ENCODE measurements at places on chromosomes 4 and X.

GRCh38 chr4:153025406-153025805 is 89.3 kb downstream of the FHDC1 start:
- DNase-seq = no peak

DNA sequence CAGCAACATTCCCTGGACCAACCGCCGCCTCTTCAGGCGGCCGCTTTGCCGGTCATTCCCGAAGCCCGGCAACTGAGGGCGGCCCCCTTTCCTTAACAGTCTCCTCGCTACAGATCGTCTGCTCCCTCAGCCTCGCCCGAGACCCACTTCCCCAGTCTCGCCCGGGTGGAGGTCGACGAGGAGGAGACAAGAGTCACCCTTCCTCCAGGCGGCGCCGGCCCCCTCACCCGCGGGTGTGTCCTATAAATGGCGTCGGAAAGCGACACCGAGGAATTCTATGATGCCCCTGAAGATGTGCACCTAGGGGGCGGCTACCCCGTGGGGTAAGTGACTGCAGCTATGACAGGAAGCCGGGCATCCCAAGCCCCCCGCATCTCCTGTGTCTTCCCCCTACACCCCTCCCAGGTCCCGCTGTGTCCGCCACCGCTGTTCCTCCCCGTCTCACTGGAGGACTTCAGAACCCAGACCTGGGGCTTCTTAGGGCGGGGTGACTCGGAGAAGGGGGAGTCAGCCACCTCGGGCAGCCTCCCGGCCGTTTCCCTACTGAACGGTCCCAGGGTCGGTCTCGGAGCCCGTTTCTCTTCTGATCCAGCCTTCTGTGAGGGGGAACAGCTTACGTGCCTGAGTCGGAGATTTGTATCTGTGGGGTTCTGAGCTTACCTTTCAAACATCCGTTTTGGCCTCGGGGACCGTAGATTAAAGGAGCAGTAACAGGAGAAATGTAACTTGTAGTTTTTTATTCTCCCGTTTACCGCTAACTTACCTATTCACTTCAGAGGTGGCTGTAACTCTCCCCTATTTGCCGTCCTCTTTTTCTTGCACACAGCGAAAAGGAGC is 570 bp downstream of the WDR44 start:
- no peak for DNase-seq

GRCh38 chrX:109826954-109827708 is 94.1 kb upstream of the ACSL4 start:
- DNase-seq = no peak

DNA sequence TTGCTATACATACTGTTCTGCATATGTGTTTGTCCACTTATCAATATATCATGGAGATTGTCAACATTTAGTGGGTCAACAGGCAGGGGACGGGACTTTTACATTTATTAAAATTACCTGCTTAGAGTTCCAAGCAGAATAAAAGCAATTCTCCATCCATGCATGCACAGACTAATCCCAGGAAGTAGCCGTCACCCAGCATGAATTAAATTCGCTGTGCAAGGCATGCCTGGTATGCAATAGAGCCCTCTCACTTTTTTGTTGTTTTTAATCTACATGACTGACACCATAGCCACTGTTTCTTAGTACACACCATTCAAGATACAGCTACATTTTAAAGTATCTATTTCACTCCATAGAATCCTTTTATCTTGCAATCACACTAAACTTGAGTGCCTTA is 108.9 kb downstream of the USP46 start:
- no peak for DNase-seq

DNA sequence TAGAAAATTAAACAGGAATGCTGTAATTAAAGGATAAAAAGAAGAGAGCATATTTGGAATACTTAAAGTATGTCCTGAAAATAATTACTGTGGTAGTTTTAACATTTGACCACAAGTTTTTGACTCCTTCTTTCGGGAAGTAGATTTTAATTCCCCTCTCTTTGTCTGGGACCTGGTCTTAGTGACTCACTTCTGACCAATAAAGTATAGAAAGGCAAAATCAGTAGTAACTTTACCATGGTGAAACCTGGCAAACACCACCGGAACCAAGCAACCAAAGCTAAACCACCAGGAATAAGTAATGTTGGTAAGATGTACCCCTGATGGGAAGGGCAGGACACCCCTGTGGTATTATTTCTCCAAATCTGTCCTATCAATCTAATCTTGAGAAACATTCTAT is 314.8 kb downstream of the PDHA2 start:
- DNase-seq = no peak

DNA sequence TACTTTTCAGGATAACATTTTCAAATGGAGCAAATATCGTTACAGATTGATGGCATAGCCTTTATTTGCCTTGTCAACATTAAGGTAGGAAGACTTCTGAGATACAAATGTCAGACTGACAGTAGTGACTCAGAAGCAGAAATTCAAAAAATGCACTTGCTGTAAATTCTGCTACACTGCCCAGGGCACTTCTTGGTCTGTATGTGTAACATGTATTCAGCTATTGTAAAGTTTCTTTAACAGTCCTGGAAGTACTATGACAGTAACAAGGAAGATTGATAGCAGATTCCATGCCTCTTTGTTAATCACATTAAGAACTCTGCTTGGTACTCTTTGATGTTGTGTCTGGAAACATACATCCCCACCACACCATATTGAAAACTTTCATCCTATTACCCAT is 69.6 kb upstream of the PCDH18 start:
- no peak for DNase-seq

- DNase-seq = no peak
These were observed 95.5 kb downstream of the EIF4E start for GRCh38 chr4:98833384-98833783.

- no peak for DNase-seq
These were observed 13.7 kb downstream of the LINC00632 start for GRCh38 chrX:140723121-140723715.

DNA sequence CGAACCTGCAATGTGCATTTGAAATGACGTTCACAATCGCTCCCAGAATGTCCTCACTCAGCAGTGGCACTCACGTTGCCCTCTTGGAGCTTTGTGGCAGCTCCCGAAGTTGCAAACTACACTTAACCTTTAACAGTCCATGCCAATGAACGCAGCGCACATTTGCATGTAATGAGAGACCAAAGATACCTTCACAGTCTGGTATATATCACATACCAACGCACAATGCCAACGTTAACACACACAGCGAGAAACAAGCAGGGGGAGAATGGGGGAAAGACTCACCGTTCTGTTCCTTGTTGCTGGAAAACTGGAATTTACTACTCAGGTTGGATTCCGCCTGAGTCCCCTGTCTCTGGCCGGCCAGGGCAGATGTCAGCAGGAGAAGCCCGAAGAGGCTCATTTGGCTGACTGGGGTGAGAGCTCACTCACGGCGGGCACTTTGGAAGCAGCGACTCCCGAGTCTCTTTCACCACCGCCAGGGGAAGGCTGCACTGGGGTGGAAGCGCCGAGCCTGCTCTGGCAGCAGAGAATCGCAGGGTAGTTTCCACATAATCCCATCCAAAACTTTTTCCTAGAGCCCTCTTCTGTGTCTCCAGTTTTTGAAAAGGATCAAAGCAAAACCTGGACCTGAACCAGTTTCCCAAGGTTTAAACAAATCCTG is 966 bp downstream of the PDGFC start:
- no peak for DNase-seq

GRCh38 chr4:80452768-80453167 is 117.2 kb downstream of the CFAP299 start:
- DNase-seq = no peak

DNA sequence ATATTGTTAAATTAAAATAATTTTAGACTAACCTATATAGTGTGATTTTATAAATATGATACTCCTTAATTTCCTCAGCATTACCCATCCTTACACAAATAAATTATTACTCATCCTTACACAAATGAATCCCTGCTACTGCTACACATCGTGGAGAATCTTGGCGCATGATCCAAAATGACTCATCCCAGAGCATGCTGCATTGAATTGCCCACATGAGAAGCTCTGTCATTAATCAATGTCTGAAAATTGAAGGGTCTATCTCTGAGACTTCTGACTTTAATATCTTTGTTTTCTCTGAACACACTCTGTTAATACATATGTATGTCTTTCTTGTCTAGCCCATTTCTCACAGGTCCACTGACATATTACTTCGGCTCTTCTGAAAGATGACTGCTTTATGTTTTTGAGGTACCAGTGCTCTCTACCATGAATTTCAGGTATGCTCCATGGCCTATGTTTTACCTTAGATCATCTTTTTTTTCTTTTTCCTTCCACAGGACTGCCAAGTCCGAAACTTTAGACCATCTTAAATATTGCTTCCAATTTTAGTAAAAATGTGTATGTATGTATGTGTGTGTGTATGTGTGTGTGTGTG is 15.7 kb upstream of the DUSP21 start:
- no peak for DNase-seq

DNA sequence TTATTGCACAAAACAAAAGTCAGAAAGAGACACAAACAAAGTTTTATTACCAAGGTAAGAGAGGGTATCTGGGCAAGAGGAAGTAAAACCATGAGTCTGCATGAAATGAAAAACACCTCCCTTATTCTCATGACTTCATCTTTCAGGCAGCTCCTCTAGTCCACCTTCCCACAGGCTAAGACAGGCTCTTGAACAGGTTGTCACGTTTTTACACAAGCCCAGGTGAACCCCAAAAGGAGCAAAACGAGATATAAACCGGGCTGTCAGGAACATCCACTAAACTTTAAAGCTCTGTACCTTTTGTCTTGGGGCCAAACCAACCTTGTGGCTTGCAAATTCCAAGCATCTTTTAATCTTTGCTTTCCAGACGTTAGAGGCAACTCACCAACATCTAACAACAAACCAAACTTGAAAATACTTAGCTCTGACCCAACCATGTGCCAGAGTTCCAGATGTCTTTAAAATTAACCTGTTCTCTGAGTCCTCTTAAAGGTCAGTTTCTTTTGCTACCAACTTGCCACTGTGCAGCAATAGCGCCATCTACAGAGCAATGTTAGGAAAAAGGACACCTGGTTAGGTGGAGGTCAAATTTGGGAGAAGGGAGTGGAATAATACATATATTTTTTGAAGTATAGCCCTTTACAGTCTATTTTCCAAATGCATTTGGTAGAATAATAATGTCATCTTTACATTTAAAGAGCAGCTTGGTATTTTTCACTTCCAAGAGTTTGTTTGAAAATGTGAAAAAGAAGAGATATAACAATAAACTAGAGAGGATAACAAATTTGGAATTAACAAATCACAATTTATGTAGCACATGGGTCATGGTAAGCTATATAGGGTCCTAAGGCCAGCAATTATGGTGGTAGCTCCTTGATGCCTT is 73.1 kb downstream of the QRFPR start:
- DNase-seq = no peak

DNA sequence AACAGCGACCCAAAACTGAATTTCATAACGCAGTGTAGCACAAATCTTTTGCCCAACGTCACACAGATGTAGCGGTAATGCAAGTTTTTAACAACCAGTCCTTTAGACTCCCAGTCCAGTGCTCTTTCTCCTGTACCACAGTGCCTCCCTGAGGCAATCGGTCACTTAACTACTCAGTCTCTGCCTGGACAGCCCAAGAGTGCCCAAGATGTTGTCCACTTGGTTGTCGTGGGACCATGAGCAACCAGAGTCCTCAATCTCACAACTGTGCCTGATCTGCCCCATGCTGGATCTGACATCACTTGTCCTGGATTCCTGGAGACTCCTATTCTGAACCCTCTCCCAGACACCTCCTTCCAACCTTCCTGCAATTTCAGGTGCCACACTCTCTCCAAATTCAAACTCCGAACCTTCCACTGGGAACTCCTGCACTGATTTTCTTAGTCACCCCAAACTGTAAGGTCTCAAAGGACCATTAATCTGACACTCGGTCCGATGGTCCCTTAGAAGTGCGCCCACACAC is 702 bp downstream of the MMGT1 start:
- DNase-seq = no peak

- DNase-seq = no peak
These were observed 6.6 kb upstream of the ASB11 start for GRCh38 chrX:15322072-15322471.

GRCh38 chrX:40021647-40022046 is 76.1 kb downstream of the BCOR start:
- no peak for DNase-seq

DNA sequence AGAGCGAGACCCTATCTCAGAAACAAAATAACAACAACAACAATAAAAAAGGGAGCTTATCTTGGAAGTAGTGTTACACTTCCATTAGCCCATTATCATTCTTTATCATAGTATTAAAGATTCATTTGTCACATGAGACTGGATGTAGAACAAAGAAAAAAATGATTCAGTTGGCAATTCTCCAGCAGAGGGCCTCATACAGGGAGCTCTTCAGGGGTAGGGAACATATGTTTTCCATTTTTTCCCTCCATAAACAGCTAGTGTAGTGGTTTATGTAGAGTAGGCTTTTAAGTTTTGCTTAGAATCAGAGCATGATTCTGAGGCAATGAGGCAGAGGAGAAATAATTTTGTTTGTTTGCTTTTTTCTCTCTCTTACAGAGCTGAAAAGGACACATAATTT is 5.8 kb downstream of the CPE start:
- no peak for DNase-seq

DNA sequence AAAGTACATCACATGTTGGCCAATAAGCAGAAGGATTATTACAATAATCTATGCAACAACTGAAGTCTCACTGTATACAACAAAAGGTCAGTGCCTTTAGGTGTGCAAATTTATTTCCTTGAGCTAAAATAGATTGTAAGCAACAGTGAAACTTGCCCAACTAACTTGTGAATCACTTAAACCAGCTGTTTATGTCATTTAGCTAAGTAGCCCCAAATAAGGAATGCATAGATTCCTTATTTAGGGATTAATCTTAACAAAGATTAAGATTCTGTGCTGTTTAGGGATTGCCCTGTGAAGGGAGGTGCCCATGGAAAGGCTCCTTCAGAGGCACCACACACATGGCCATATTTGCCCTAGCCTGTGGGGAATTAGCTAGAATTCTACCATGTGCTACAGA is 168.6 kb downstream of the MAML3 start:
- DNase-seq = no peak

GRCh38 chr4:137674066-137674465 is 141.8 kb upstream of the PCDH18 start:
- no peak for DNase-seq

Measured in cortex of kidney (tissue), 1 donor.